ENCODE measurements at places on chromosomes 4 and X.

- no peak for DNase-seq
These were observed 83.6 kb upstream of the PGRMC2 start for GRCh38 chr4:128371001-128371777.

- DNase-seq: no peak
These were observed 4.6 kb downstream of the ARHGAP10 start for GRCh38 chr4:147736458-147736857.

GRCh38 chrX:47583240-47583861, 1.1 kb downstream of the TIMP1 start:
- DNase-seq: no peak

- no peak for DNase-seq
These were observed 65.1 kb upstream of the CCDC160 start for GRCh38 chrX:134171661-134172587.

DNA sequence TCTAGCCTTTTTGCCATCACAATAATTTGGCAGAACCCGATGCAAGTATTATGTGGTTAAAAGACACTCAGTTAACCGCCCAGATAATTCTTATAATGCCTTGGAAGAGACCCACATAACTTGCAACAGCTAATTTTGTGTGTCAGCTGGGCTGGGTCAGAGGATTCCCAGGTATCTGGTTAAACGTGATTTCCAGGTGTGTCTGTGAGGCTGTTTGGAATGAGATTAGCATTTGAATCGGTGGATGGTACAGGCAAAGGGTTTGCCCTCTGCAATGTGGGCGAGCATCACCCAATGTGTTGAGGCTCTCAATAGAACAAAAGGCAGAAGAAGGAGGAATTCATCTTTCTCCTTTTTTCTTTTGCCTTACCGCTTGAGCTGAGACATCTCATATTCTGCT, 314.2 kb upstream of the PUDP start:
- no peak for DNase-seq

Measured in BE2C (cell line).